ENCODE measurements at places on chromosomes 7 and 10. TPM values are rescaled to one million over a fixed set of nuclear protein-coding genes. Genes with fewer than 3 reads are reported as not detected.

C10orf62 gene
- total RNA-seq: not detected

HOXA11 gene
- total RNA-seq: not detected

CCNY gene
- total RNA-seq: 29.5 TPM

TMEM254 gene
- 10.1 TPM for total RNA-seq

UCMA gene
- not detected for total RNA-seq

AKR1C8 gene
- not detected for total RNA-seq

DOCK4 gene
- 16.4 TPM for total RNA-seq

LRIT1 gene
- not detected for total RNA-seq

AGBL3 gene
- total RNA-seq: 0.52 TPM

Data from epithelial cell of alveolus of lung (primary cell).